ENCODE measurements at places on chromosomes 3 and 15. TPM values are rescaled to one million over a fixed set of nuclear protein-coding genes. Genes with fewer than 3 reads are reported as not detected.

BFSP2 gene
- not detected for total RNA-seq

MB21D2 gene
- total RNA-seq, result 1.8 TPM

RPP25 gene
- total RNA-seq, result 4.0 TPM

MOBP gene
- total RNA-seq, result 0.58 TPM

CLEC3B gene
- 25.4 TPM for total RNA-seq
